ENCODE measurements at places on chromosomes 2 and 18.

- DNase-seq: no peak
Observed at GRCh38 chr2:190182071-190182524, 119.6 kb upstream of the MSTN start.

- no peak for DNase-seq
Observed at GRCh38 chr2:218713922-218714321, 3.3 kb downstream of the TTLL4 start.

- DNase-seq: no peak
Observed at GRCh38 chr18:57803103-57803969, at the start of gene ATP8B1. TSS of gene ATP8B1 (minus strand) at chr18:57803315. CDS start at chr18:57731807, 71,508 bp downstream.

- DNase-seq: no peak
Observed at GRCh38 chr18:48840491-48840877, 110.3 kb downstream of the SMAD7 start.

GRCh38 chr2:144505245-144505831 is 14.6 kb downstream of the ZEB2 start:
- DNase-seq: no peak

DNA sequence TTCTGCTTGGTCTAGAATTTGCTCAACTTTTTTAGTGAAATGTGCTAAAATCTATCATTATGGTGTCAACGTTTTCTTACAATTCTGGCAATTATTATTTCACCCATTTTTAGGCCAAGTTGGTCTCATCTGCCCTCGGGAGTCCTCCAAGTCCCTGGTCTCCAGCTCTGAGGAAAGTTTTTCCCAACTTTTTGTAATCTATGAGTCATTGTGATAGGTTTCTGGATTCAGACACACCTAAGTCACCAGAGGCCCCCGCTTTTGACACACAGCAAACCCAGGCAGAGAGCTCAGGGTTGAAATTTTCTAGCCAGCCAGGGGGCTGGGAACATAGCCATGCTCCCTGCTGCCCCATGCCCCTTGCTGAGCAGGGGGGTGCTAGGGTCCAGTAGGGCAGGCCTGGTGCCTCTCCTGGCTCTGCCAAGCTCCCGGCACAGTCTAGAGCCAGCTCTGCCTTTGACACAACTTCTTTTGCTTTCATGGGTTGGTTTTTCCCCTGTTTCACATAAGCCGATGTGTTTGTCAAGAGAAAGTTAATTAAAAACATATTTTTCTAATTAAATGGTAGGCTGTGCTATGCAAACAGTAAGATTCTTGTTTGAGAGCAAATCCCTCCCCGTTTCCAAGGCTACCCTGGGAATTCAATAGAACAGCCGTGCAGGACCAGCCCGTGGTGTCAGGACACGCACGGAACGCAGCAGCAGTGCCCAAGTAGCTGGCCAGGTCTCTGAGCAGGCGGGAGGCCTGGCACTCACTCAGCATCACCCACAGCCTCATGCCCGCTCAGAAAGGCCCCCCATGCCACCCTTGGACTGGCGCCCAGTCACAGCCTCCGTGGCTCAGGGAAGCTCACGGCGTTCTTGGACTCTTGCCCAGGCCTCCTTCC is 25.5 kb upstream of the SNED1 start:
- DNase-seq: peak; percentile 26

GRCh38 chr2:205996161-205996560 is 89.8 kb downstream of the INO80D start:
- no peak for DNase-seq
